ENCODE measurements at places on chromosomes 11 and 22.

DNA sequence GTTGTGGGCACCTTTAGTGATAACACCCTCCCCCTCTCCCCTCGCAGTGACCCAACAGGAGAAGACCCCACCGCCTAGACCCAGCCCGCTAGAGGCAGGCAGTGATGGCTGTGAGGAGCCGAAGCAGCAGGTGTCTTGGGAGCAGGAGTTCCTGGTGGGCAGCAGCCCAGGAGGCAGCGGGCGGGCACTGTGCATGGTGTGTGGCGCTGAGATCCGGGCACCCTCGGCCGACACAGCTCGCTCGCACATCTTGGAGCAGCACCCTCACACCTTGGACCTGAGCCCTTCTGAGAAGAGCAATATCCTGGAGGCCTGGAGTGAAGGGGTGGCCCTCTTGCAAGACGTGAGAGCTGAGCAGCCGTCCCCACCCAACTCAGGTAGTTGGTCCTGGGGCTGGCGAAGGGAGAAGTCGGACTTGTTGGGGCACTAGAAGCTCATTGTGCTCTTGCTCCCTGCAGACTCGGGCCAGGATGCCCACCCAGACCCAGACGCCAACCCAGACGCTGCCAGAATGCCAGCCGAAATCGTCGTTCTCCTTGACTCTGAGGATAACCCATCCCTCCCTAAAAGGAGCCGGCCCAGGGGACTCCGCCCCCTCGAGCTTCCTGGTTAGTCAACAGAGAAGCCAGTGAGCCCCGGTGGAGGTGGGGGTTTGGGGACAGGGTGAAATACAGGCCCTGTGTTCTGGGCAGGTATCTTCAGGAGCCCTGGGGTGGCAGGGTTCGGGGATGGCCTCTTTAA lies 4.7 kb downstream of the SPINDOC start:
- DNase-seq, result no peak

GRCh38 chr11:94740083-94741021 lies 27.8 kb upstream of the AMOTL1 start:
- DNase-seq, result no peak

DNA sequence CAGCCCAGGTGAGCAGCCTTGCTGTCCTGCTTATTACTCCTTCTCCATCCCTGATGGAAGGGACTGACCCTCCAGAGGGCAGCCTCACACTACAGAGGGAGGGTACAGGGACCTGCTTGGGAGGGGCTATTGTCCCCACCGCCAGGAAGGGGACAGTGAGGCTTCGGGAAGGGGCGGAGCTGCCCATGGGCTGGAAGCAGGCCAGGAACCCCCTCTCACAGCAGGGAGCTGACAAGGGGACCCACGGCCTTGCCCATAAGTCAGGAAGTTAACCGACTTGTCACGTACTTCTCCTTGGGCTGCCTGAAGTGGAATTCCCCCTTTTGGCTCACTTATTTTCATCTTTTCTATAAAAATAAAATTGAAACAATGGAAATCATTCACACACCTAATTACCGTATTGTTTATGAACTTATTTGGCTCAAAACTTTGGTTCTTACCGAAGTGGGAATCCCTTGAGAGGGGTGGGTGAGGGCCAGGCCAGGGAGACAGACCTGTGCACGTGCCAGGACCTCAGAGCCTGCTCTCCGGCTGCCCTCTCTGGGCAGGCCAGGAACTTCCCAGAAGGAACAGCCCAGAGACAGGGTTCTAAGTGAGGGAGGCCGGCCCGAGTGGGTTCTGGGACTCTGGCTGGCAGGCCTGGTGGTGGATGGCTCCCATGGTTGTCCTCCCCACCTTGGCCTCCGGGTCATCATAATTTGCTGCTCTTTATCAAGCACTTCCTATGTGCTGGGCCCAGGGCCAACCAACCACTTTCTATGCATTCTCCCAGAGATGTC lies 5.8 kb downstream of the MGAT3 start:
- no peak for DNase-seq

DNA sequence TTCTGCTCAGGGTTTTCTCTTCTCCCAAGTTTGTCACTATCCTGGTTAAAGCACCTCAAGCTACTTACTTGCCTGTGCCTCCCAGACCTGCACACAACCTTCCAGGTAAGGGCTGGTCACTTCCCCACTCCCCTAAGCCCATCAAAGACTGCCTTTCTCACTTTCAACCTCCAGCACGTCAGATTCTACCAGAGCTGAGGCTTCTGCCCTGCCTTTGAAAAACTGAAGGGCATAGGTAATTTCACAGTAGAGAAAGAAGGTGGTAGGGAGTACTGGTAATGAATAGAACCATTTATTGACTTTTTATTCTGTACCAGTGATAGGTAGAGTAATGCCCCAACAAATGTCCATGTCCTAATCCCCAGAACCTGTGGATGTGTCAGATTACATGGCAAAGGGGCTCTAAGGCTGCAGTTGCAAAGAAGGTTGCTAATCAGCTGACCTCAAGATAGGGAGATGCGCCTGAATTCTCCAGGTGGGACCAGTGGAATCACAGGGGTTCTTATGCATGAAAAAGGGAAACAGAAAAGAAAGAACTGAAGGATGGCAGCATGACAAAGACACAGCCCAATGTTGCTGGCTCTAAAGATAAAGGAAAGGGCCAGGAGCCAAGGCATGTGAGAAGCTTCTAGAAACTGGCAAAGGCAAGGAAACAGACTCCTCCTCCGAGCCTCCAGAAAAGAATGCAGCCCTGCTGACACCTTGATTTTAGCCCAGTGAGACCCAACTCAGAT lies 89.0 kb downstream of the SLC1A2 start:
- DNase-seq, result no peak

GRCh38 chr11:89625171-89625570 lies 84.9 kb upstream of the TRIM77 start:
- no peak for DNase-seq
